Muscle of leg (tissue), 16 donors: ENCODE measurements at places on chromosomes 12 and 14. TPM values are rescaled to one million over a fixed set of nuclear protein-coding genes. Genes with fewer than 3 reads are reported as not detected.

DNA sequence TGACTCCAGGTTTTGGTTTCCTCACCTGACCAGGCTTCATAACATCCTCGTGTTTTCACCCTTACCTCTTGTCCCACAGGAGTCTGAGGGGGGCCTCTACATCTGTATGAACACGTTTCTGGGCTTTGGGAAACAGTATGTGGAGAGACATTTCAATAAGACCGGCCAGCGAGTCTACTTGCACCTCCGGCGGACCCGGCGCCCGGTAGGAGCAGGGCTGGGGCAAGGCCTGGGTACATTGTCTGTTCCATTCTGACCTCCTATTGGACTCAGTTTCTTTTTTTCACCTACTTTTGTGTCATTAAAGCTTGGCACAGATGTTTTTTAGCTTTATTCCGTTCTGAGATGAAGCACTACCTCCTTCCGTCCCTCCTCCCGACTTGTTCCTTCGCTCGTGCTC lies 3.4 kb downstream of the USP5 start:
- DNase-seq: no peak

DNA sequence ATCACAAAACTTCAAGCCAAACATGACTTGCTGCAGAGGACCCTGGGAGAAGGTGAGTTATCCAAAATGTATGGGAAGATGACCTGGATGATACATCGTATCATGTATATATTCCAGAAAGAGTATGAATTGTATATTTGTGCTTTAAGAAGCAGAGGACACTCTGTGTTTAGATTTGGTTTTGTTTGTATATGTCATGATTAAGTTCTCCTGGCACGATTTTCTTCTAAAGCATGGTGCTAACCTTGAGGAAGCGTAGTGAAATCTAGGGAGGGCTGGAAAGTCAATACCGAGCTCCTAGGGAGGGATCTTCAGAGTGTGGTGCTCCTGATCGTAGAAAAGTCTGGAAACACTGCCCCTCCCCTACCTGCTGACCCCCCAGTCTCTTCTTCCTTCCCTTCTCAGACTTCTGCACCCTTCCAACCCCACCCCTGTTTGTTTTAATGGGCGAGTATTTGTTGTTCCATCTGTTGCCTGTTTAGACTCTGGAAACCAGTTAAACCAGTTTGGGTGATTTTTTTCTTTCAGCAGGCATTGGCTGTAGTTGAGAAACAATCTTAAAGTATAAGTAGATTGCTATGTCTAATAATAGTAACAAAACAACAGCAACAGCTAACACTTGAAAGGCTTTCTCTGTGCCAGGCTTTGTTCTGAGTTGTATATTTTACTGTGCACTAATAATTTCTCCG lies 141.6 kb downstream of the KICS2 start:
- DNase-seq: peak; percentile 12

DNA sequence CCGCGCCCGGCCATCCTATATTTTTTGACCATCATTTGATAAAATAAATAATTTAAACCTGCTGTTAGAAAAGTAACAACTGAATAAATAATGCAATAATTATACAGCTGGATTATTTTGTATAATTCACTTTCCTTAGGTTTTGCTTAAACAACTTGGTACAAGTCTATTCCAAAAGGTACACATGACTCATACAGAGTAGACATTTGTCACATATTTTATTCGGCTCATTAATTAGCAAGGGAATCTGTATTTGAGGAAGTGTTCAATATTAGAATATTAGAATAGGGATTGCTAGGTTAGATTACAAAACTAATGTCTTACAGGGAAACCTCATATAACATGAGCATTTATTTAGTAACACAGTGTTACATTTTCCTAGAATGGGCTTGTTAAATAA lies 48.7 kb downstream of the ATP2A2 start:
- DNase-seq: no peak

DNA sequence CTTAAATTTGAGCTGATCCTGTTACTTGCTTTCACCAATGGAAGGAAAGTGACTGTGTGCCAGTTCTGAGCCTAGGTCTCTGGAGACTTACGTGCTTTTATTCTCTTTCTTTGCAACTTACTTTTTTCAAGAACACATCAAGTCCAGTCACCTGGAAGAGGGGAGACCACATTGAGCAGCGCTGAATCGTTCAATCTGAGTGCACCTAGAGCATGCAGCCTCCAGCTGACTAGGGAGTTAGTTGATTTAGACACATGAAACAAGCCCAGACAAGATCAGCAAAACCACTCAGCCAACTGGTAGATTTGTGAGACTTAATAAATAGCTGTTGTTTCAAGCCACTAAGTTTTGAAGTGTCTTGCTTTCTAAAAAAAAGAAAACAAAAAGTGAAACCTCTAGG lies 1014.8 kb upstream of the FBXO33 start:
- no peak for DNase-seq

DNA sequence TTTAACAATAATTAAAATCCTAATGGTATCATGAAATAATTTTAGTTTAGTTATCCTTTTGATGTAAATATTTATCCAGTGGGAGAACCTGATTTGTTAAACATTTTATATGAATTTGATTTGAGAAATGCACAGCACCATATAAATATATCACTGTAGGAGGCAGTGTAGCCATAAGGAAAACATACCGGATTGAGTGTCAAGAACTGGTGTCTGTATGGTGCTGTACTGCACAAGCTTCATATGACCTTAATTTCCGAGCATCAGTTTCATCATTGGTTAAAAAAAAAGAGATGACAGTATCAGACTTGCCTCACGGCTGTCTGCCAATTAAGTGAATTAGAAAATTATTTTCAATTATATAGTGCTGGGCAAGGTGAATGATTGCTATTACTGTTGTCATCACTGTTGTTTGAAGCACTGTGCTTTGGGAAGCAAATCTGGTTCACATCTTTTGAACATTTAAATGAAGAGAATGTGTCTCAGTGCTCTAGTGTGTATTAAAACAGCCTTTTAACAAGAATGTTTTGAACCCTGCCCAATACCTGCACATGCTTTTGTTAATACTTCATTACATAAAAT lies 72.1 kb downstream of the TMTC2 start:
- peak; percentile 33 for DNase-seq

DNA sequence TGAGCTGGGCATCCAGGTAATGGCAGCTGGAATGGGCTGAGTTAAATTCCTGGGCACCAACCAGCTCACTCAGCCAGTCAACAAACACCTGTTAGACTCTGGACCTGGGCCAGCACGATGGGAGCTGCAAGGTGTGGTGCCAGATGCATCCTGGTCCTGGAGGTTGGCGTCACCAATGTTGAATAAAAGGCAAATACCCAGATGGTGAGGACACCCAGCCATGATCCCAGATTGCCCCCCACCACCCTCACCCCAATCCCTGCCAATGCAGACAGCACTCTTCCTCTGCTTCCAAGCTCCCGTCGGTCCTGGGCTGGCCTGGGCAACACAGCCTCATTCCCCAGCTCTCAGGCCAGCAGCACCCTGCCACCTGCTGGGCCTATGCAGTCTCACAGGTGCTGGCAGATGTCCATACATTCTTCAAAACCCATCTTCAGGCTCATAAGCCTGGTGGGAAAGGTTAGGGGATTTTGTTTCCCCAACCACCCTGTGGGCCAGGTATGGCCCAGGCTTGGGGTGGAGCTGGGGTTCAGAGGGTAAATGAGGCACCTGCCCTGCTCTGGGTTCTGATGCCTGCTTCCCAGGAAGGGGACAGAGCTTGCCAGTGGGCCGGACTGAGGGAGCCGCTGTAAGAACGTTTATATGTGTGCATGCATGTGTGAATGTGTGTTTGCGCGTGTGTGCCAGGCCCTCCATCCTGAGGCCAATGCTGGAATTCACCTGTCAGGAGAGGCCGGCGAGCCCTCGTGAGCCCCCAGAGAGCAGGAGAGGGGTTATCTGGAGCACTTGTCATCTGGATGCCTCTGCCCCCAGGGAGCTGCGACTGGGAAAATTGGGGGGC lies 58.0 kb downstream of the LGMN start:
- peak; percentile 64 for DNase-seq

DNA sequence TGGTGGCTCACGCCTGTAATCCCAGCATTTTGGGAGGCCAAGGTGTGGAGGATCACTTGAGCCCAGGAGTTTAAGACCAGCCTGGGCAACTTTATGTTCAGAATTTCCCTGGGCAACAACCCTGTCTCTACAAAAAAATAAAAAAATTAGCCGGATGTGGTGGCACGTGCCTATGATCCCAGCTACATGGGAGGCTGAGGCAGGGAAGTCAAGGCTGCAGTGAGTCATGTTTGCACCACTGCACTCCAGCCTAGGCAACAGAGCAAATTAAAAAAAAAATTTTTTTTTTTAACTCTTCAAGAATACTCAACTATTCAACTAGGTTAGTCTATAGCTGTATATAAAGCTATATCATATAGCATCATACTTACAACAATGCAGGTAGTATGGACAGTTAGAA lies 113.0 kb downstream of the RALGAPA1 start:
- DNase-seq: no peak

DNA sequence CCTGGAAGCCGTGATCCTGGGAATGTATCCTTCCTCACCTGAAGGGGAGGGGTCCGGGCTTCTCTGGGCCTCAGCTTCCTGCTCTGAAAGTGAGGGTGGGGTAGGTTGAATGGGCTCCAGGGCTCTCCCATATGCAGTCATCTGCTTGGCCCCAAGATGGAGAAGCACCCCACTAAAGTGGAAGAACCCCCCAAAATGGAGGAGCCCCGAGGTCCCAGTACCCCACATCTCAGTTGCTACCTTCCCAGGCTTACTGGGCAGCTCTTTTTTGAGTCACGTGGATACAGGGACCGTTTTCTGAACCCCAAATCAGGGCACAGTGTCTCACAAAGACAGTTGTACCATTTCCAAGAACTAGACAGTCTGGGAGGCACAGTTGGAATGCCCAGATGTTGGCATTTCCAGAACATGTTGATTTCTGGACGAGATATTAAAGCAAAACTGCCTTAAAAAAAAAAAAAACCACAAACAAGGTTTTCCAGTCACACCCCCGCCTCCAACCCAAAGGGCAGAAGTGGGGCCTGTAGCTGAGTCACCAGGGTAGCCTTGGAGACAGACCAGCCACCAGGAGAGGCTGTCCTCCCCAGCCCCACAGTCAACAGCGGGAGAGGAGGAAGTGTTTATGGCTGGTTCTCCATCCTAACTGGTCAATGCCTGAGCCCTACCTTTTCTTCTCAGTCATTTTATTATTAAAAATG lies 12.1 kb downstream of the VASH1 start:
- DNase-seq: peak; percentile 68

- DNase-seq: peak; percentile 31
Measured at GRCh38 chr14:47539031-47539461, 136.4 kb downstream of the MDGA2 start.

GRCh38 chr14:103391048-103391447 lies 5.8 kb downstream of the MARK3 start:
- peak; percentile 55 for DNase-seq

DNA sequence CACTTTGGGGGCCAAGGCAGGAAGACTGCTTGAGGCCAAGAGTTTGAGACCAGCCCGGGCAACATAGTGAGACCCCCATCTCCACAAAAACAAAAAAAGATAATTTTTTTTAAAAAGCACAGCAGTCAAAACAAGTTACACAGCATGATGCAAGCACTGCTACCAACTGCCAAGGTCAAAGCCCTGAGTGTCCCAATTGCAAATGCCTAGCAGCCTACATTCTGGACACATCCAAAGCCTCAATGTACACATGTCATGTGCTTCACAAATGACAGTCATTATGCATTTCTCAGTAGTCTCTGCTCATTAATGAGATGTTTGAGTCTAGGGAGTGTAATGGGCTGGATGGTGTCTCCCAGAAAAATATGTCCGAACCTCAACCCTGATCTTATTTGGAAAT lies 113.7 kb upstream of the CCND2 start:
- DNase-seq: no peak

DNA sequence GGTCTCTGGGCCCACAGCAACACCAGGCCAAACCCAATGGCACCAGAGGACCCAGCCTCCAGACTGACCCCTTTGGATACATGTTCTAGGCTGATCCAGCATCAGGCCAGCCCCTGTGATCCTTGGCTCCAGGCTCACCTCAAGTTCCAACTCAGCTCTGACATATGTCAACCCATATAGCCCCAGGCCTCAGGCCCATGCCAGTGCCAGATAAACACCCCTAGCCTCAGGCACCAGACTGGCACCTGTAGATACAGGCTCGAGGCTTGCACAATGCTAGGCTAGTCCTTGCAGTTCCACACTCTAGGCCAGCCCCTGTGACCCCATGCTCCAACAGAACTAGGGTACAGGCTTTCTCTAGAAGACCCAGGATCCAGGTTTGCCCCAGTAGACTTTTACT lies 287.5 kb downstream of the KCNC2 start:
- DNase-seq: no peak

GRCh38 chr14:71248194-71248593 lies 340.9 kb downstream of the PCNX1 start:
- no peak for DNase-seq

GRCh38 chr12:79274501-79275064 lies 410.0 kb downstream of the SYT1 start:
- peak; percentile 39 for DNase-seq

DNA sequence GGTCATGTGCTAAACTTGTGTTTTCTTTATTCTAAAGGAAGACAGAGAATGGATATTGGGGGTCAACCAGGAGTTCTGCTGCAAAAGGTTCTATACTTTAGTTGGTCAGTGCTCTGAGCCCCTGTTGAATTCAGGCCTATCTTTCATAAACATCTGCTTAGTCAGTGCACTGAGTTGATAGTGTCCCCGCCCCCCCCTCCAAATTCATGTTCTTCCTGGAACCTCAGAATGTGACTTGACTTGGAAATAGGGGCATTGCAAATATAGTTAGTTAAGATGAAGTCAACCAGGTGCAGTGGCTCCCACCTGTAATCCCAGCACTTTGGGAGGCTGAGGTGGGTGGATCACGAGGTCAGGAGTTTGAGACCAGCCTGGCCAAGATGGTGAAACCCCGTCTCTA lies 23.3 kb downstream of the CHST11 start:
- no peak for DNase-seq

- no peak for DNase-seq
Measured at GRCh38 chr12:94261119-94261518, 112.7 kb downstream of the PLXNC1 start.

DNA sequence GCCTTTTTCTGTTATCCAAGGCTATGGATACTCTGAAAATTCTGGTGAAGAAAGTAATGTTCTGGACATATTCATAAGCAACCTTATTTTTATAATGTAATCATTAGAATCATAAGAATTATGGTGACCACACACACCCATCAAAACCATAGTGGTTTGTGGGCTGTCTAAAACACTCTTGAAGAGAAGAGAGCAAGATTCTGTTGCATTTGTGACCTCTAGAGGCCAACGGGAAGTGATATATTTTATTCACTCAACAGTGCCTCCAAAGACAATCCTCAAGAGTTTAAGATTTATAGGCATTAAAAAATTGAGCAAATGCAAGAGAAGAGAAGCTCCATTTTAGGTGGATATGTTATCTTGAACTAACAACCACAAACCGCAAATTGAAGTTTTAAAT lies 68.5 kb upstream of the LGR5 start:
- peak; percentile 31 for DNase-seq

- DNase-seq: no peak
Measured at GRCh38 chr14:56664811-56665421, 85.3 kb downstream of the TMEM260 start.

Gene TAS2R13
- total RNA-seq: 1.5 TPM

Gene RIMBP2
- total RNA-seq: 2.0 TPM

Gene NRIP2
- total RNA-seq: 2.3 TPM

Gene AQP2
- not detected for total RNA-seq

Gene FBRSL1
- total RNA-seq: 6.9 TPM
